ENCODE measurements at places on chromosomes 2 and 18. TPM values are rescaled to one million over a fixed set of nuclear protein-coding genes. Genes with fewer than 3 reads are reported as not detected.

The SFXN5 gene
- total RNA-seq: 19.8 TPM

The CPLX4 gene
- total RNA-seq: not detected

The FOXD4L1 gene
- not detected for total RNA-seq

The LDLRAD4 gene
- 36.3 TPM for total RNA-seq

The DSC2 gene
- 0.32 TPM for total RNA-seq

The ABCG5 gene
- total RNA-seq: not detected

The MAP3K2 gene
- total RNA-seq: 106 TPM

The HJURP gene
- 1.5 TPM for total RNA-seq

The LIMS4 gene
- 0.48 TPM for total RNA-seq

The UGT1A3 gene
- total RNA-seq: not detected

The SLC16A14 gene
- total RNA-seq: 0.52 TPM

The SERPINB13 gene
- not detected for total RNA-seq

The DHX57 gene
- total RNA-seq: 18.5 TPM

The GMPPA gene
- 33.8 TPM for total RNA-seq

The SPAG16 gene
- 3.5 TPM for total RNA-seq

The RGPD3 gene
- 0.73 TPM for total RNA-seq

The TMEM163 gene
- 10.3 TPM for total RNA-seq

The SETBP1 gene
- total RNA-seq: 36.0 TPM

The C2orf80 gene
- total RNA-seq: not detected

The CROCC2 gene
- not detected for total RNA-seq

The RAB17 gene
- not detected for total RNA-seq

The SKA1 gene
- 1.1 TPM for total RNA-seq

The TWIST2 gene
- total RNA-seq: not detected

The SLC1A4 gene
- total RNA-seq: 13.8 TPM

The LOXL3 gene
- 0.43 TPM for total RNA-seq

The CFC1 gene
- not detected for total RNA-seq

The PPP3R1 gene
- 79.9 TPM for total RNA-seq

The ARHGEF4 gene
- not detected for total RNA-seq

The PAIP2B gene
- total RNA-seq: 3.2 TPM

The VIL1 gene
- total RNA-seq: 1.8 TPM

The ALK gene
- not detected for total RNA-seq

The KCNE4 gene
- not detected for total RNA-seq

The HMSD gene
- not detected for total RNA-seq

The SERPINB2 gene
- 1.4 TPM for total RNA-seq

The NCL gene
- 529 TPM for total RNA-seq
